GM23248 (cell line): ENCODE measurements at places on chromosomes 3 and 15.

- H3K27me3 ChIP-seq, result no peaks in the 10 kb centered on the region
- H3K4me3 ChIP-seq, result no peak overlapping the region
- no peak overlapping the region for H3K27ac ChIP-seq
- no peak for DNase-seq
Observed at GRCh38 chr3:167839460-167840134, 104.1 kb downstream of the SERPINI1 start.

- peaks cover 20% of the 10 kb centered on the region for H3K4me1 ChIP-seq
- no peak overlapping the region for H3K27ac ChIP-seq
- no peaks in the 10 kb centered on the region for H3K36me3 ChIP-seq
- peak; percentile 81 for DNase-seq
Observed at GRCh38 chr15:52005748-52006701, 13.0 kb upstream of the MAPK6 start.

- peaks cover 28% of the 10 kb centered on the region for H3K4me1 ChIP-seq
- H3K36me3 ChIP-seq, result peaks cover 11% of the 10 kb centered on the region
- no peak overlapping the region for H3K4me3 ChIP-seq
- no peak overlapping the region for H3K27ac ChIP-seq
Observed at GRCh38 chr3:184371570-184372018, 6.4 kb downstream of the THPO start.

- no peaks in the 10 kb centered on the region for H3K36me3 ChIP-seq
- no peak overlapping the region for H3K4me3 ChIP-seq
- H3K4me1 ChIP-seq, result peaks cover 32% of the 10 kb centered on the region
- DNase-seq, result peak; percentile 80
Observed at GRCh38 chr3:127690823-127691452, 18.2 kb downstream of the ABTB1 start.
